ENCODE measurements at places on chromosomes 3 and 15.

DNA sequence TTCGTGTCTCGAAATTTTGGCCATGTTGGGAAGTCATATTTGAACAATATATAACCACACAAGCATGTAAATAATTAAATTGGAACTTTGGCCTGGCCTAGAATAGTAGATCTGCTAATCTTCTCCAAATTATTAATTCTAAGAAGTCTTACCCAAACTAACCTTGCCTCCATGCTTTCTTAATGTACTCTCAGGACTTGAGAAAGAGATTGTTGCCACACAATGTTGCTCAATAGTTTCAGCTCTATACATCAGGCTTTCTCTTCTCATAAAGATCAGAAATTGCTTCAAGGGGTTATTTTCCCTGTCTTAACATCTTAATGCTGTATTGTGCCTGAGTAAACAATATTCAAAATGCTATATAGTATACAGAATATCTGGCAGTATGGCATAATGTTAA is 202.7 kb upstream of the LRIG1 start:
- no peak for DNase-seq

DNA sequence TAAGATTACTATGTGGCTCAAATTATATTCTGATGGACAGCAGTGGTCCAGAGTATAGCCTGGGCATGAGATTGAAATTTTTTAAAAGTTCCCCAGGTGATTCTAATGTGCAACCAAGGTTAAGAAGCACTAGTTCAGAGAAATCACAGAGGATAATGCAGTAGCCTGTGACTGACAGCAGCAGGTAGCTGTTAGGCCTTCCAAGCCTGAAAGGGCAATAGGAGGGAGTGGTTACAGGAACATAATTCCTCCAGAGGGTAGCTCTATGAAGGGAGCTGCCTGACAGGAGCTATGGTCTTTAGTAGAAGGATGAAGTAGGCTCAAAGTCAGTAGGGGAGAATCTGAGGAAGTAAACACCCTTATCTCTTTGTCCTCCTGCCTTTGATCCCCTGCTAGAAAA is 342.9 kb upstream of the PPP2R3A start:
- DNase-seq: no peak

DNA sequence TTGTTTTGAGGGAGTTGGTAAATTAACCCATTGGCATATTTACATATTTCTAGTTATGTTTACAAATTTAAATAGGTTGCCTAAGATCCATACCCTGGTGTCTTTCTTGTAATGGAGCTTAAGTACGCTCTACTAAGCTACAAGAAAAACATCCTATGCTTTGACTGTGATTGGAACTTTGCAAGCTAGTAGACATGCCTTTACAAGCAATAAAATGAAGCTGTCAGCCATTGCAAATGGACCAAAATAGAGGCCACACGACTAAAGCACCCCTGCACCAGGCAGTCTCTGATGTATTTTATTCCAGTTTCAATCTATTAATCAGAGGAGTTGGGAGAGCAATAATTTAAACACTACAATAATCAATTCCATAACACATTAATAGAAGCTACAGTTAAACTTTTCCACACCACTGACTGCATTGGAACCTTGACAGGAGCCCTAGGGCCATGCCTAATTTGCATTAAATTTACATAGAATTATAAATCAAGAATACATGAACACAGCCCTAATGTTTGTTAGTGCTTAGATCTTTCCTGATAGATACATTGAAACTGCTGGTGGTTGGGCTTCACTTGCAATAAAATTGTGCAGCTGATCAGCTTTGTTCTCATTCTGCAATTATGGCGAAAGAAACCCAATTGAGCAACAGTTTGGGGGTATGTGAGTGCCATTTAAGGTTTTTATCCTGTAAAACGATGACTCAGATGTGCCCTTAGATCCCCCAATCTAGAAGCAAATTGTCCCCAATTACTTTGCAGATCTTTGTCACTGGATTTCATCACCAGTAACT is 360.1 kb downstream of the LSAMP start:
- DNase-seq: no peak

GRCh38 chr3:38538773-38539353 is 42.7 kb downstream of the EXOG start:
- DNase-seq: no peak

- DNase-seq: no peak
These were observed 1371.6 kb downstream of the NSUN3 start for GRCh38 chr3:95434491-95434890.

- DNase-seq: no peak
These were observed 143.3 kb upstream of the SLCO3A1 start for GRCh38 chr15:91710080-91710698.

DNA sequence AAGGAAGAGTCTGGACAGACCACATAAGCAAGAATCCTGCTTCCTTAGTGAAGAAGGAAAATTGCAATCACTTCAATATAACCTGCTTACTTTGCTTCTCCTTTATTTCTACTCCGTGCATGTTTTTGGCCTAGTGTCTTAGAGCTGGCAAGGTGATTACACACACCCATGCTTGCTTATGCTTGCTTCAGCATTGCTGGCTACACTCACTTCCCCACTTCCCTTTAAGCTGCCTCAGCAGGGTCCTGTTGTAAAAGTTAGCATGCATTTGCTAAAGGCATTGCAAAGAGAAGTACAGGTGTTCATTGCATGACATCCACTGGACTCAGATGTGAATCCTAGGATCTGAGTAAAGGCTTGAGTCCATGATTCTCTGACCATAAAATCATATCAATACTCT is 47.5 kb upstream of the STT3B start:
- DNase-seq: no peak

- DNase-seq: no peak
These were observed 74.9 kb downstream of the TIPARP start for GRCh38 chr3:156749244-156749643.

DNA sequence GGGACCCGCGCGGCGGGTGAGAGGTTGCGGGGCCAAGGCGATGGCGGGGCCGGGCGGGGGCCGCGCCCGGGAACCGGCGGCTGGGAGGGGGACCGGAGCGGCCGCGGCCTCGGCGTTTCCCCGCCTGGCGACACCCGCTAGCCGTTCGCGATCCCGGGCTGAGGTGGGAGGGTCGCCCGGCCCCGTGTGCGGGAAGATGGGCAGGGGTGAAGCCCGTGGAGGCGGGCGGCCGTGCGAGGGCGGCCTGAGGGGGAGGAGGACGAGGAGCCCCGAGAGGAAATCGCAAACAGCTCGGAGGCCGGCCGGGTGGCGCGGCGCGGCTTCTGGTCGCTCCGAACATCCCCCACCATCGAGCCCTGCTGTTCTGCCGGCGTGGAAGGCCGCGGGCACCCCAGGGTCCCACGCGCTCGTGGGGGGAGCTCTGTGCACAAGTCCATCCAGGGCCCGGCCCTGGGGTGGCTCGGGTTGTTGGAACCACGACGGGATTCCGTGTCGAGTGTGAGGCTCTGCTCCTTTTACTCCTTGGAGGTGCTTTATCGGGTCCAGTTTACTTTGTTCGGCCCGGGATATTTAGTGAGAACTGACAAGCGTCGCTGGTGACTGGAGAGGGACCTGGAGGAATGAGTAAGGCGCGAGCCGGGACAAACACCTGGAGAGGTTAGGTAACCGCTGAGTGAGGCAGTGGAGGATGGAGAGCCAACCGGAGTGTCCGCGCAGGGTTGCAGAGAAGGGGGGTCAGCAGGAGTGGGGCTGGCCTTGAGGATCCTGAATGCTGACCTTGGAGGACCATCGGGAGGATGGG is 728 bp downstream of the CRTC3 start:
- DNase-seq: no peak

DNA sequence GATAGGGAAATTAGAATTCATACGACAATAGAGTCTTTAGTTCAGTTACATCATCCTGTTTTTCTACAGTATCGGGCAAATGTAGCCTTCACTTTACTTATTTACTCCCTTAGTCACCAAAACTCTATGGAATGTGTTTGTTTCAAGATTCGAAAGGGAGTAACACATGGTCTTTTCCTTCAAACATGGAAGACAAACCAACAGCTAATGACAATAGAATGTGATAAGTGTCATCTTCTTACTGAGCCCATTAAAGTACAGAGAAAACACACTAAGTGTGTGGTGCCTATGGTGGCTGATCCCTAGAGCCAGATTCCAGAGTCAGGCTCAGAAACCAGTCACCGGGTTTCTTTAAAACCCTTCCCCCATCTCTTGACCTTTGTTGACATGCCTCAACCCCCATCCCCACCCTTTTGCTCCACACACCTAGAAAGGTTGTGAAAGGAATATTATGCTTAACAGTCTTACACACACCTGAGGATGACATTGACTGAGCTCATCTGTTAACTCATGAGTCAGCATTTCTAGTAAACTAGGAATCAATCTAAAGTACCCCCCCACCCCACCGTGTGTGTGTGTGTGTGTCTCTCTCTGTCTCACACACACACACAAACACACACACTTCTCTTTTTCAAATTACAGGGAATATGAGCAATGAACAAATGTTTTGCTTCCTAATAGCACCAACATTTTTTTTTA is 549.6 kb upstream of the CCDC54 start:
- no peak for DNase-seq

DNA sequence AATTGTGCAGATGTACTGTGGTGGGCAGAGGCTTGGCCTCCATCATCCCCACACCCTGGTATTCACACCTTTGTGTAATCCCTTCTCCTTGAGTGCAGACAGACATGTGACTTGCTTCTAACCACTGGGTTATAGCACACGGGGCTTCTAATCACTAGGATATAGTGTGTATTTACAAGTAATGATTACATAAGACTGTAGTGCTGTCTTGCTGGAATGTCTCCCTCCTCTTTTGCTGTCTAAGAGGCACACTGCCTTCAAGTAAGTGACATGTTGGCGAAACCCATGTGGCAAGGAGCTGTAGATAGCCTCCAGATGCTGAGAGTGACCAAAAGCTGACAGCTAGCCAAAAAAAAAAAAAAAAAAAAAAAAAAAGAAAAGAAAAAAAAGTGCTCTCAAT is 542.7 kb upstream of the MDFIC2 start:
- no peak for DNase-seq

DNA sequence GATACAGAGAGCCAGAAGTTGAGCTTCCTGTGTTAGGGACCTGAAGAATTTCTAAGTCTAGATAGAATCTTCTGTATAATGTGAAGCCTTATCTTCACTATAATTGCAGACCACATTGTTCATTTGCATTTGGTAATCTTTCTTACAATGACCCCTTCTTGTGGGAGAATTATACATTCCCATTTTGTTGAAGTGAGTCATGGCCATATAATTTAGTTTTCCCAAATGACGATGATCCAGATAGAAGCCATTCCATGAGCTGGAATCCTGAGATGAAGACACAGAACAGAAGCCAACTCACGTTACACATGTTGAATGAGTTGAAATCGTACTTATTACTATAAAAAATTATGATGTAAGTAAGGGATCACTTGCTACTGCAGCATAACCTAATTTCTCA is 187.8 kb downstream of the TUSC7 start:
- no peak for DNase-seq

DNA sequence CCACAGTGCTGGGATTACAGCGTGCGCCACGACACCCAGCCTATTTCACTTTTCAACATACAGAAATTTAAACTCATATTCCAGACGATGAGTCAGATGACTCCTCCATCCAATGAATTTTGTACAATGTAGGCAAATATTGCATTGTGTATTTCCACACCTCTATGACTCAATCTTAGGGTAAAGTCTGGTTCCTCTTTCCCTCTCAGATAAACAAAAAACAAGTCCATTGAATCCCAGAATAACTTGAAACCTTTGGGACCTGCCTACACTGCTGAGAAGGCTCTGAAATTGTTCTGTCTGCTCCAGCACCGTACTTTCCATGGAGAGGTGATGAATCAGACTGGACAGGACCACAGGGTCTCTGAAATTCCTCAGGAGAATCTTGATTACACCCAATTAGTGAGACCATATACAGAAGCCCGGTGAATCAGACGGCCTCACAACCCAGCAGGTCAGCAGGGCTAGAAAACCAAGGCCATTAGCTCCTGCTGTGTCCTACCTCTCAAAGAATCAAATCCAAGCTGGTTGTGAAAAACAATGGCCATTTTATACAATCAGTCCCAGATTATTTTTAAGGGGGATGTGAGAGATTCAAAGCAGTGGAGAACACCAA is 112.6 kb downstream of the ERC2 start:
- DNase-seq: no peak

- no peak for DNase-seq
These were observed 269.8 kb upstream of the ADAMTS9 start for GRCh38 chr3:64957408-64958198.

GRCh38 chr3:182809531-182809930 is 16.2 kb downstream of the ATP11B start:
- no peak for DNase-seq

GRCh38 chr3:25781758-25782594 is 1.3 kb downstream of the NGLY1 start:
- DNase-seq: no peak

DNA sequence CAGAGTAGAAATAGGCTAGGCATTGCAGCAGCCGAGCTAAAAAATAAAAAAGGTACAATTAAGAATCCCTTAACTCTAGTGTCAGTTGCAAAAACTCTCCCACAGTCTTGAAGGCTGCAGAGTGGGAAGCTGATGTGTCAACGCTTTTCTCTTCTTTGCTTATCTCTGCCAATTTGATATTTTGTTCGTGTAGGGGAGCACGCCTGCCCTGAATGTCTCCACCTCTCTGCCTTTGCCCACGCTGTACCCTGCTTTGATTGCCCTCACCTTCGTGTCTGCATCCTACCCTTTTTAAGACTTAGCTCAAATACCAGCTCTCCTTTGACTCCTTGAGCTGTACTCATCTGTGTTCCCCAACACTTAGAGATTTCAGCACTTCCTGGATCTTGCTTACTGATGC is 155.4 kb upstream of the CADPS start:
- DNase-seq: no peak

GRCh38 chr15:57592426-57592825 is 722 bp downstream of the MYZAP start:
- no peak for DNase-seq

DNA sequence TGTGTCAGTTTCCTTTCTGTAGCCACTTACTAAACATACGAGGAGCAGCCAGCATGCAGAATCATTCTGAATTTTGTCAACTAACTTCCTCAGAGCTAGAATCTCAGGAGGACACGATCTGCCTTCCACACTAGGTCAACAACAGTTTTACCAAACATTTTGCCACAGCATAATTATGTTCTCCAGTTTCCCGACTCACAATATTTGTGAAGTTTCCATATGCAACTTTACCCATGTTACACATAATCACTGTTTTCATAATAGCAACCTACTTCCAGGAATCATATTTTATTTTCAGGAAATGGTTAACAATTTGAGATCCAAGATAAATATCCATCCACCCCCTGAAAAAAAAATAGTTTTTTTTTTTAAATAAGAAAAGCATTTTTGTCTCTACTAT is 595.0 kb downstream of the PYDC2 start:
- no peak for DNase-seq

- DNase-seq: no peak
These were observed 53.9 kb downstream of the CHD2 start for GRCh38 chr15:92954002-92954401.

- DNase-seq: no peak
These were observed 16.5 kb downstream of the VIPR1 start for GRCh38 chr3:42518800-42519567.

- no peak for DNase-seq
These were observed 26.2 kb upstream of the SLC35G2 start for GRCh38 chr3:136792556-136793330.

GRCh38 chr3:177177749-177178221 is 19.5 kb downstream of the TBL1XR1 start:
- no peak for DNase-seq

- DNase-seq: no peak
These were observed 109.0 kb downstream of the SEC22A start for GRCh38 chr3:123310741-123311140.

Measured in GOT3 (cell line).